ENCODE measurements at places on chromosomes 2 and 18.

GRCh38 chr2:127155028-127155581 lies 48.2 kb upstream of the BIN1 start:
- no peak for DNase-seq

GRCh38 chr2:9220201-9220600 lies 13.6 kb downstream of the ASAP2 start:
- DNase-seq: no peak

- no peak for DNase-seq
These were observed 14.2 kb downstream of the RPRM start for GRCh38 chr2:153464395-153464794.

GRCh38 chr2:132886574-132886973 lies 216.6 kb upstream of the LYPD1 start:
- no peak for DNase-seq

DNA sequence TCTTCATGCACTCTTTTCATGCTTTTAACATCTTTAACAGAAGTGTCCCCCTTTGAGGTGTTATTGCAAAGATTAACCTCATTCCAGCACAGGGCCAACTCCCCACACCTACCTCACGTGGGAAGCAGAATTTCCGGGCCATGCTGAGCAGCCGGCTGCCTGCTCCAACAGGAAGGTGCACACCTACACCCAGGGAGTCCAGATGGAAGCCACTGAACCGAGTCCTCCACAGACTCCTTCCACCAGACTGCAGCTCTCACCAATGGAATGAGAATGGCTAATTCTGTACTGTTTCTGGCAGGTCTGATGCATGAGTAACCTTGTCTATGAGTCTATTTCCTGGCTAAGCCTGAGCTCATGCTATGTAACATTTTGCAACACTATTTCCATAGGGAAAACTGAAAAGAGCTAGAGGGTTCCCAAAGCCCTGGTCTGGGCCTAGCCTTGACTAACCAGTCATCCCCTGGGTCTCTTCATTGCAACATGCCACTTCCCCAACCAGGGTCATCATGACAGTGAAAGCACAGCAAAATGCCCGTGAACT lies 11.0 kb downstream of the ERFE start:
- DNase-seq: no peak

GRCh38 chr2:20913491-20913890 lies 90.6 kb upstream of the LDAH start:
- no peak for DNase-seq

DNA sequence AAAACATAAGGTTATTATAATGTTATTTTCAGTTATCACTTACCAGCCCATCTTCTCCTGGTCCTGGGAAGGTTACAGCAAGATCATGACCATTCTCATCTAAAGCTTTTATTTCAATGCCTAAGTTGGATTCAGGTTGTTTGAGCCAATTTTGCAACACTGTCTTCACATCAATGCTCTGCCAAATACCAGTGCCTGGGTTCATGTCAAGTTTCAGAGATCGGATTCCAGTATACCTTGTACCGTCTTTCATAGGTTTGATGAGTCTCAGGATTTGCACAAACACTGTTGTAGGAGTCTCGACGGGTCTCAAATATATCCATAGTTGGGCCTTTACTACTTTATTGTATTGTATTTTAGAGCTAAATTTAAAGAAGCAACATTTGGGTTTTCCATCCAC lies 2.5 kb downstream of the MSTN start:
- no peak for DNase-seq

- DNase-seq: no peak
These were observed 17.9 kb downstream of the PLEKHA3 start for GRCh38 chr2:178498137-178498536.

GRCh38 chr18:76875390-76876325 lies 53.3 kb downstream of the ZNF236 start:
- no peak for DNase-seq

DNA sequence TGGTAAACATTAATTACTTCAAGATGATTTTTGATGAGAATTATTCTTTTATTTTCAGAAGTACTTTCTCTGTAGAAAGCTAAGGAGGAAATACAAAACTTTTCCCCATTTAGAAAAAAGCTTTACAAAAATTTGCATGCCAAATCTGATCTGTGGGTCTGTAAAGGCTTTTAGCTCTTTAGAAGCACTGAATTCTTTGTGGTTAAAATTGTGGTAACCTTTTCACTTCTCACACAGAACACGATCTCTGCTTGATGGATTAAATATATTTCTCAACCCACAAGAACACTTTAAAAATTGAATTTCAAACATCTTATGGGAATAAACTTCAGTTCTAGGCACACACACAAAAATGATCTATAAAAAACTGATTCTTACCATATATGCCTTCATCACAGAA lies 63.7 kb downstream of the VIL1 start:
- DNase-seq: no peak

DNA sequence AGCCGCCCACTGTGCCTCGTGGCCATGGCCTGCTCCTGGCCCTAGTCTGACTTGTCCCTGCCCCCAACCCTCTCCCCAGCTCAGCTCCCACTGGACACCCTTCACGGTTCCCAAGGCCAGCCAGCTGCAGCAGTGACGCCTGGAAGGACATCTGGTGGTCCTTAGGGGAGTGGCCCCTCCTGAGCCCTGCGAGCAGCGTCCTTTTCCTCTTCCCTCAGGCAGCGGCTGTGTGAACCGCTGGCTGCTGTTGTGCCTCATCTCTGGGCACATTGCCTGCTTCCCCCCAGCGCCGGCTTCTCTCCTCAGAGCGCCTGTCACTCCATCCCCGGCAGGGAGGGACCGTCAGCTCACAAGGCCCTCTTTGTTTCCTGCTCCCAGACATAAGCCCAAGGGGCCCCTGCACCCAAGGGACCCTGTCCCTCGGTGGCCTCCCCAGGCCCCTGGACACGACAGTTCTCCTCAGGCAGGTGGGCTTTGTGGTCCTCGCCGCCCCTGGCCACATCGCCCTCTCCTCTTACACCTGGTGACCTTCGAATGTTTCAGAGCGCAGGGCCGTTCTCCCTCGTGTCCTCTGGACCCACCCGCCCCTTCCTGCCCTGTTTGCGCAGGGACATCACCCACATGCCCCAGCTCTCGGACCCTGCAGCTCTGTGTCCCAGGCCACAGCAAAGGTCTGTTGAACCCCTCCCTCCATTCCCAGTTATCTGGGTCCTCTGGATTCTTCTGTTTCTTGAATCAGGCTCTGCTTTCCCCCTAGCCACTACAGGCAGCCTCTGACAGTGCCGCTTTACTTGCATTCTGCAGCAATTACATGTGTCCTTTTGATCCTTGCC lies 35.8 kb downstream of the ANO7 start:
- DNase-seq: no peak

DNA sequence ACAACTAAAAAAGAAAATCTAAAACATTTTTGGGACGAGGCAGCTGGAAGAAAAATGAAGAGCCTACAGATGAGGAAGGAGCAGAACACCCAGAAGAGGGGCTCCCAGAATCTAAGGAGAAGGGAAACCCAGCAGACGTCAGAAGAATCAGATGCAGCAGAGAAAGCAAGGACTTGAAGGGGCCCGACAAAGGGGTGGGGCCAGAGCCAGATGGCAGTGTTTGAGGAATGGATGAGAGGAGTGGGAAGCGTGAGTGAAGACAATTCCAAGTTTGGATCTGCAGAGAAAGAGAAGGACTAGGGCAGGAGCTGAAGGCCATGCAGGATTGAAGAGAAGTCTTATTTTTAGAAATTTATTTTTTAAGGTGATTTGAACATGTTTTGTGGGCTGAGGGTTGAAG lies 19.3 kb downstream of the PTMA start:
- no peak for DNase-seq

GRCh38 chr18:53935803-53936202 lies 288.7 kb downstream of the MBD2 start:
- no peak for DNase-seq

- no peak for DNase-seq
These were observed 519.4 kb upstream of the DSEL start for GRCh38 chr18:68035774-68036522.

- DNase-seq: no peak
These were observed 106.2 kb downstream of the RTP5 start for GRCh38 chr2:241975593-241976284.

DNA sequence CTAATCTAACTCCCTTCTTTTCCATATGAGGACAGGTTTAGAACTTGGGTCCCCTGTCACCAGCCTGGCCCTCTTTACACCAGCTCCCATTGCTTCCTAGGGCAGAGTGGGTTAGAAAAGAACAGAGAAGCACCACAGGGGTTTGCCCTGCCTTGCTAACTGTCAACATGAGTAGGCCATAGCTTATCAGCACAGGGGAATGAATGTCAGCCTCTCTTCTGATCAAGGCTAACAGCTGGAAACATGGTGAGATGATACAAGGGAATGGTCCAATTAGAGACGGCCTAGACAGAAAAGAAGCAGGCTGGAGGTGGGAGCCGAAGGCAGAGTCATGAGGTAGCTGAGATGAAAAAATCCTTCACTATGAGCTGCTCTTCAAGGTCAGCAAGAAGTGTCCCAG lies 189.4 kb upstream of the ACAA2 start:
- DNase-seq: no peak

DNA sequence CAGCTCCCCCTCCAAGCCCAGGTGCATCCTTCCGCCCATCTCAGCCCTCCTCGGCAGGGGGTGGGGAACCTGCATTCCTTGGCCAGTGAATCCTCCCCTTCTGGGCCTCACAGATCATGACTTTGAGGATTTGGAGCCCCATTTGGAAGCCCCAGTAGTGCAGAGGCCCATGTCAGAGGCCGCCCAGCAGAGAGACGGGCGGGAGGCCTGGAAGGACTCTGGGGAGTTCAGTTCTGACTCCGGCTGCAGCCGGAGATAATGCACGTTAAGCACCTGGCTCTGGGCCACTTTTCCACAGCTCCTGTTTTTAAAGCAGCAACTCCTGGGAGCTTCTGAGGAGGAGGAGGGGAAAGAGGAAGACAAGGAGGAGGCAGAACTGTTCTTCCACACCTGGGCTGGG lies 14.9 kb downstream of the ATOH8 start:
- no peak for DNase-seq

DNA sequence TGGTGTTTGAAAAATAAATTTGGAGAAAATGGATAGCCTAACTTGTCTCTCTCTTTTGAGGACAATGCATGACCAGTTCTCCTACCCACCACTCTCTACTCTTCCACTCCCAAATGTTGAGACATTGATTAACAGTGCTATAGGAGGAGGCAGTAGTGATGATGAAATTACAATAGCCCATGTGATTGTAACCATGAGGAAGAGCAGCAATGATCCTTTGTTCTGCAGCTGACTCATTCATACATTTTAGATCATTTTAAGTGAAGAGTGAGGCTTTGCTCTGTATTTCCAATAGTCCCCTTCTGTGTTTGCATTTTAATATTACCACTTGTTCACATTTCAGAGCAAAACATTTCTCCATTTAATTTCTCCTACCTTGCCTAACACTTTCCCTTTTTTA lies 592.3 kb downstream of the THSD7B start:
- DNase-seq: no peak

GRCh38 chr2:128306931-128307460 lies 11.7 kb downstream of the HS6ST1 start:
- no peak for DNase-seq

- DNase-seq: no peak
These were observed 39.4 kb upstream of the PKDCC start for GRCh38 chr2:42008241-42008921.

DNA sequence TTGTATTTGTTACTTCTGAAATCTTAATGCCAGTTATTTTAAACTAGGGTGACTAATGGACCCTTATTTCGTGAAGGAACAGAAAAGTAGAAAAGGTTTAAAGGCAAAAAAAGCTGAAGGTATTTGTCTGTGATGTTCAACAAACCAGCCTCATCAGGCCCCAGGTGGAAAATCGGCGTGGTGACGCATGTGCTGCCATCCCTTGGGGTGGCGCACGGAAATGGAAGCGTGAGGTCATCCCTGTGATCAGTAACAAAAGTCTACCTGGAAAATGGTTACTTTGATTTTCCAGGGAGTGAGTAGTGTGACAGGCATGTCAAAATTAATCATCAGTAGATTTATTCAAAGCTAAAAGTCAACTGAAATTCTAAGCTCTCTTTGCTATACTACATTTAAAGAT lies 313.2 kb downstream of the GBX2 start:
- DNase-seq: no peak

- no peak for DNase-seq
These were observed 40.7 kb upstream of the TAF1B start for GRCh38 chr2:9802576-9802993.

DNA sequence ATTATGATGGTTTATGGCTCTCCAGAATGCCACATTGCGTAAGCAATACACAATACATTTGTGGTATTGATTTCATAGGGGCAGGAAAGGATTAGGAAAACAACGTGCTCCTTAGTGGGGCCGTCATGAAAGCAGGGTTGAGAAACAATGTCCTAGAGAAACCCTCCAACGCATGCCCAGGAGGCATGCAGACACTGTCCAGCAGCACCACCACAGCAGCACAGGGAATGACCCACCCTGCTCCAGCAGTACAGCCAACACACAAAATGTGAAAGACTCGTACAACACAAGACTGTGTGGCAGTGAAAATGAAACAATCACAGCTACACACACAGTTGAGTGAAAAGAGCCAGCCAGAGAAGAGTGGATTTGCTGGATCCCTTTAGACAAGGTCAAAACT lies 66.3 kb downstream of the FAM168B start:
- DNase-seq: no peak

GRCh38 chr2:222506230-222506935 lies 82.0 kb downstream of the SGPP2 start:
- DNase-seq: no peak

DNA sequence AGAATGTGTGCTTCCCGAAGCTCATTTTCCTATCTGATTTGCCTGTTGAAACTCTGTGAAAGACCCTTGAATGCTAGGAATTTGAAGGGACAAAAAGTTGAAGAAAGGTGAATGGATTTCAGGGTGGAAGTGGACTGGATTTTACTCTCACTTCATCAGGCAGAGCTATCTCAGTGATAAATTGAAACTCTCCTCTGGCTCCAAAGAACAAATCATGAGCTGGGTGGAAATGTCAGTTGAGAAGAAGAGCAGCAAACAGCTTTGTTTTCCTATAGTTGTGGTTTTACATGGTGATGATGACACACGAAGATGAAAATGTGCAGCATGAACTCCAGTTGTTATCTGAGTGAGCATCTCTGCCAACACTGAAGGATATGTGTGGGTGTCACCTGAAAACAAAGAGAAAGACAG lies 34.4 kb downstream of the CD28 start:
- DNase-seq: no peak

- no peak for DNase-seq
These were observed 19.9 kb upstream of the NEDD4L start for GRCh38 chr18:58024139-58024538.

DNA sequence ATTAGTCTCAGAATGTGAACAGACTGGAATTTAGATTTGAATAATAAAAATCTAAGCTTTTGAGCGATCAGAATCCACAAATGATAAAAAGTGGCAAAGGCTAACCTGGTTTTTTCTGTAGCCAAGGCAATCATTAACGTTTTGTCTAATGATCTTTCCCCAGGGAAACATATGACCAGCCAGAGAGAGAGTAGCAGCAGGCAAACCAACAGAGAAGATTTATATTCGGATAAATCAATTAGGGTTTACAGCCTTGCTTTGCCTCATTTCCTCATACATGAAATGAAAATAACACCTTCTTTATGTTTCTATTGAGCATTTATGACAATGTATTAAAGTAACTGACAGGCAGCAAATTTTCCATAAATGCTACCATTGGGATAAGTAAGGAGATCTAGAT lies 14.5 kb downstream of the TIA1 start:
- DNase-seq: no peak

- no peak for DNase-seq
These were observed 2.1 kb downstream of the STK39 start for GRCh38 chr2:168245074-168245825.
